Effector CD8-positive, alpha-beta T cell (primary cell): ENCODE measurements at places on chromosomes 7 and 10.

DNA sequence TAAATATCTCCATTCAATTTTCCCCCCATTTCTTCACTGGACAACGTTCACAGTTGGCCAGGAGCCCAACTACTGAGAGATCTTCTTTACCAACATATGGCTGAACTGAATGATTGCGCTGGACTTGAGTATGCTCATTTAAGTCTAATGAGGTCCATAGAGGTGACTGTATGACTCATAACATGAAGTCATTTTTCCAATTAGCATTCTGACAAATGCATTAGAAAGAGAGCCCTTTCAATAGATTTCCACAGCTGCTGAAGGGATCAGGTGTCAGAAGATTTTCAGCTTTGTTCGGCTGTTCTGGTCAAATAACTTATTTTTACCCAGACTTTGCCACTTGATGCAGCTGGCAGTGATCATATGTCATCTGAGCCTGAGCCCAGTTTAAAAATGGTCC, 438.0 kb downstream of the ETV1 start:
- no peak for DNase-seq

- DNase-seq: no peak
Measured at GRCh38 chr10:48655411-48656240, 29.0 kb upstream of the WDFY4 start.

DNA sequence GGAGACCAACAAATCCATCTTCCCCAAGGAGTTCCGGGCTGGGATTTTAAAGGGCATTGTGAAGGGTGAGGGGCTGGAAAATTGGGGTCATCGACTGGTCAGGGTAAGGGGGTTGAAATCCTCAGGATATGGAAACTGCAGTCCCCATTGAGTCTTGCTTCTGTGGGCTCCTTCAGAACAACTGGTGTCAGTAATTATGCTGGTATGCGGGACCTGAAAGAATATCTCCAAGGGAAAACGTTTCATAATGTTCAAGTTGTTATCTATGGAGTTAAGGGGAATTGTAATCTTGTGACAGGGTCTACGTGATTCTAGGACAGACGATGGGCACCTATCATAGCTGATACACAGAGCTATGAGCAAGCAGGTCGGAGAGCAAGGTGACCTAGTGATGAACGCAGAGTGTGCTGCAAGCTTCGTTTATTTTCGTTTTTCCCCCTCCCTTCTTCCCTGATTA, 494 bp upstream of the RHBDD2 start:
- DNase-seq: no peak

DNA sequence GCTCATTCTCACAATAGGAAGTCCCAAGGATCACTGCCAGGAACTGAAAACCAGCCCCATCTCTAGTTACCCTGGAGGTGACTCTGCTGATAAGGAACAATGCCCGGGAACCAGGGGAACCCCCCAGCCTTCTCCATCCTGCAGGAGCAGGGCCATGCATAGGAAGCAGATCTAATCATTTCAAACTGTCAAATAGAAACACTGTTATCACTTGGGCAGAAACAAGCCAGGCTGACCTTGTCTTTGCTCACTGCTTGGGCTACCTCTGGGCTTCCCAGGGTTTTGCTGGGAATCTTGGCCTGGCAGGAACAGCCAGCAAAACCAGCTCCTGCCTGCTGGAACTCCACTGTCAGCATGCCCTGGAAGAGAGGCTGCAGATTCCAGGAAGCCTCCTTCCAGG, 114.1 kb downstream of the RNF216 start:
- no peak for DNase-seq

DNA sequence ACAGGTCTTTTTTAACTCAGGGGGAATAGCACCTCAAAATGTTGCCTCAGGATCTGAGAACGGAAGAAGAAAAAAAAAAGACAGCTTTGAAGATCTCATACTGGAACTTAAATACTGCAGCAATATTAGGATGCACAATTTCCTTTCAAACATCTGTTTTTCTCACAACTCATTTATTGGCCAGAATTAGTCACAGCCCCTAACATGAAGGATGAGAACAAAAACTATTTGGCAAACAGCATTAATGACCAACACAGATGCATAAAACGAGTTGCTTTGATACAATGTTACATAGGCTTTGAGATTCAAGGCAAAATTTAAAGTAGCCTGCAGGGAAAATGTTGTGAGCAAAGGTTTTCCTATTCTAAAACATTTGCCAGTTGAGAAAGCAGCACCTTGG, 36.5 kb downstream of the JMJD1C start:
- no peak for DNase-seq

DNA sequence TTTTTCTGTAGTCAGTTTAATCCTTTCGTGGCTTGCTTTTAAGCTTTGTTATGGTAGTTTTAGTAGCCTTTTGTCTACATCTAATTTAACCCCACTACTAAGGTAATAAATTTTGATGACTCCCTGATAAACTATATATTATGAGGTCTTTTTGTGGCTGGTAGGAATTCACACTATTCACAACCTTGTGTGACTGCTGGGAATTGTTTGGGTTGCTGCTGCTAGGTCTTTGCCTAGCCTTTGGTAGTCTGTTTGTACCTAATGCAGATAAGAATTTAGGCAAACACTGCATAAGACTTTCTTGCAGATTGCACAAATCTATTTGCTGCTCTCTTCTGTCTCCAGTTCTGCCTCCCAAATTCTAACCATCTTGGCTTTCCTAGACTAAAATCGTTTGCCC, 58.3 kb downstream of the SHOC2 start:
- DNase-seq: no peak

- no peak for DNase-seq
Measured at GRCh38 chr10:132321726-132322125, 10.3 kb upstream of the LRRC27 start.

DNA sequence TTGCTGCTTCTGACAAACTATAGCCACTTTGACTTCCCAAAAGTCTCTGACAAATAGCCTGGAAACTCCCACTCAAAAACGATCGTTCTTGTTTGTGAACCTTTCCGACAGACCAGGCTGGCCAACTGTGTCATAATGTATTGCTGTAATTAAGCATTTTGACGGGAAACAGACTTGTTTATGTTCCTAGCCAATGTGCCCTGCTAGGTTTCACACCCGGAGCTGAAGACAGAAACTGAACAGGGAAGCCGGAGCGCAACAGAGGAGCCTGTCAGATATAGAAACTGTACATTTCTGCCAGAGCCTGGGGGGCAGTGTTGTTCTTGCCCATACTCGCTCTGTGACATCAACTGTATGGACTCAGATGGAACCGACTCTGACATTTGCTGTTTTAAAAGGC, 55.3 kb upstream of the C7orf33 start:
- DNase-seq: no peak

DNA sequence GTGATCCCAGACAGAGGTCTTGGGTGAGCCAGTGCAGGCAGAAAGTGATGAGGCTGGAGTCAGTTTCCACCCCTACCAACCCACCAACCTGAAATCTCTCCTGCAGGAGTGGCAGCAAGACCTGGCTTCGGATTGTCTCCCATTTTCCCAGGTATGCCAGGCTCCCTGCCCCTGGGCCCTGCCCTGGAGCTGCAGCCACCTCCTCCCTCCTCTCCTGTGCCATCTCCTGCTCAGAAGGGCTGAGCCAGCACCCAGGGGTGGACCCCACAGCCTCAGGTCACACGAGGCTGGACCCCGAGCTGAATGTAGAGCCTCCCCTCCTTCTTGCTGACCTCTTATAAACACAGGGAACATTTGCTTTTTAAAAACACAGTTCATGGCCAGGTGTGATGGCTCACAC, 17.0 kb upstream of the LIMK1 start:
- DNase-seq: no peak

- no peak for DNase-seq
Measured at GRCh38 chr10:37403776-37404175, 278.4 kb downstream of the ANKRD30A start.

DNA sequence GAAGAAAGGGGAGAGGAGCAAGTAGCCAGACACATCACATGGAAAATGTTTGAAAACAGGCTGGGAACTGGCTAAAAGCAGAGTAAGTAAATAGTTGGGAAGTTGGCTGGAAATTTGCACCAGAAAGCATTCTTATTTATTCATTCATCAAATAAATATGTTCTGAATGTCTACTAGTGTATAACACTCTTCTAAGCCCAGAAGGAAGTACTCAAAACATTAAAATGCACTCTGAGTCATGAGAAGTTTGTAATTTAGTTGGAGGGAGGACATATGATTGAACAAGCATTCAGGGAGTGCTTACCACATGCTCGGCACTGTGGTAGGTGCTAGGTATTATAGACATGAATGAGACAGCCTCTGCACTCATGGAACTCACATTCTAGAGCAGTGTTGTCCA, 37.0 kb upstream of the CNNM1 start:
- DNase-seq: no peak

DNA sequence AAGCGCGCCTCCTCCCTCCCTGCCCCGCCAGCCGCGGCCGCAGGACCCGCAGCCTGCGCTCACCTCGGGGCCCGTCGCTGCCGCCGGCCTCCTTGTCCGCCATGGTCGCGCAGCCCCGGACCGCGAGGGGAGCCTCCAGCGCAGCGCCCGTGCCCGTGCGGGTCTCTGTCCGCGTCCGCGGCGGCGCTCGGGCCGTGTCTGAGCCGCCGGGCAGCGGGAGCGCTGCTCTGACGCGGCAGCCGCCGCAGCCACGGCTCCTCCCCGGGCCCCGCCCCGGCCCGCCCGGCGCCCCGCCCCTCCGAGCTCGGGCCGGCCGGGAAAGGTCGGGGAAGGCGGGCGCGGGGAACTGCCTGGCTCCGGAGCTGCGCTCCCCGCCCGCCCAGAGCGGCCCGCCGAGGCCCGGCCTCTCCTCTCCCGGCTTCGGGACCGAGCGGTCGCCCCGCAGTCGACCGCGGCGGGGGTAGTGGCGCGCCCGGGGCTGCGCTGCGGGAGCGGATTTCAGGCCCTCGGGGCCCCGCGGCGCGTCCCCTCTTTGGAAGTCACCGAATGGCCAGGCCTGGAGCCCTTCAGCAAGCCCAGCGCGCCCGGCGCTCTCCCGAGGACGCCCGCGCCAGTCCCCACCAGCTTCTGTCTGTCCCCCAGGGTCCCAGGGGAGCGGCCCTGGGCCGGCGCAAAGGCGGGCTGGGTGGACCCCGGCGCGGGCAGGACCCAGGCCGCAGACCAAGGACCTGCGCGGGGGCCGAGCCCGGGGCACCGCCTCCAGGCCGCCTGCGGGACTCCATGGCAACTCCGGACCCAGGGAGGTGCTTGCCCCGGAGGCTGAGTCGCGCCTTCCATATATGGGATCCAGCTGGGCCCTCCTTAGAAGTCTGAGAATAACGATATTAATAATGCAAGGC, at the start of gene HSPA12A:
TSS of gene HSPA12A (minus strand) at position 200 of the 899 bp plus-strand sequence. CDS start at position 103, 97 bp downstream.
- DNase-seq: peak; percentile 11

DNA sequence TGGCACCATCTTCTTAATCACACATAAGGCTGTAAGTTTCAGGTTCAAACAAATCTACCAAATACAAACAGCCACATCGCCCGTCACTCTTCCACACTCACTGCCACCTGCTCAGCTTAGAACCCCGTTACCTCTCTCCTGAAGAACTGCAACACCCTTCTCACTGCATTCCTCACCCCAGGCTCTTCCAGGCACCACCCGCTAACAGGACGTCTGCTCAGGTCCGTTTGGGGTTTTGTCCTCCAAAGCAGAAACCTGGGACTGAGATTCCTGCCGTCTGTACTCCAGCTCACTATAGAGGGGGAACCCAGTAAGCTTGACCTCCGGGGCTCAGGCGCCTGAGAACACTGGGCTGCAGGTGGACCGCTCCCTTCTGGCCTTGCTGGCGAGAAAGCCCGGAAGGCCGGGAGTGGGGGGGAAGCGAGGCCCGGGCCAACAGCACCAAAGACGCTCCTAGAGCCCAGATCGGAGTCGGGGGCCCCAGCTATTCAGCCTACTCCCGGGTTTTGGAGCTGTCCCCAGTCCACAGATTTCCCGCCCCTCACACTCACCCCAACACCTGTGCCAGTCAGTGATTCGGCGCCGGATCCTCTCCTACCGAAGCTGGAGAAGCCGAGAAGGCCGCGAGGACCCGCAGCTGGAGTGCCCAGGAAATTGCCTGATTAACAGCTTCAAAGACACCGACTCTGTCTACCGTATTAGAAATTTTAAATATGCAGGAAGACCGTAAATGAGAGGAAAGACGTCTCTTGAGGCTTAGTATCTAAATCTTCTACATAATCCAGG, at the start of gene AP3M1:
TSS of gene AP3M1 (minus strand) at position 625 of the 786 bp plus-strand sequence. CDS start 12,449 bp downstream, outside the sequence.
- DNase-seq: peak; percentile 78

GRCh38 chr7:7565746-7566650, 686 bp upstream of the MIOS start:
- DNase-seq: no peak

- DNase-seq: no peak
Measured at GRCh38 chr7:44100458-44101302, 3.5 kb upstream of the AEBP1 start.

- no peak for DNase-seq
Measured at GRCh38 chr7:129167817-129168216, 20.6 kb upstream of the SMO start.

DNA sequence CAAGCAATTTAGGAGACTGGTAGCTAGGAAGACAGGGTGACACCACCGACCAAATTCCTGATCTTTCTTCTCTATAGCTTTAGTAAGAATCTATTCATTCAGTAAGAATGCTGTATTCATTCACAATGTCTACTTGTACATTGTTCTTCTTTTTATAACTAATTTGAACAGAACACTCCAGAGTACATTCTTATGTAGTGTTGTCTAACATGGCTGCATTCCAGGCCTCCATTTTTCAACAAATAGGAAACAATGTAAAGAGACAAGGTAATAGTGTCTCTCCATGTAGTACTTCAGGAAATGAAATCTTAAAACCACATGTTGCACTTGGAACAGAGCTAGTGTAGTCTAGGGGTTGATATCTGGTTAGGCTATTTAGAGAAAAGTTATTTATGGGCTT, 1.8 kb downstream of the VCL start:
- DNase-seq: no peak

- no peak for DNase-seq
Measured at GRCh38 chr10:14554491-14555205, 220.0 kb downstream of the FAM107B start.

- no peak for DNase-seq
Measured at GRCh38 chr10:120011359-120012130, 119.0 kb downstream of the SEC23IP start.

GRCh38 chr7:124700655-124701054, 64.9 kb downstream of the GPR37 start:
- DNase-seq: no peak

DNA sequence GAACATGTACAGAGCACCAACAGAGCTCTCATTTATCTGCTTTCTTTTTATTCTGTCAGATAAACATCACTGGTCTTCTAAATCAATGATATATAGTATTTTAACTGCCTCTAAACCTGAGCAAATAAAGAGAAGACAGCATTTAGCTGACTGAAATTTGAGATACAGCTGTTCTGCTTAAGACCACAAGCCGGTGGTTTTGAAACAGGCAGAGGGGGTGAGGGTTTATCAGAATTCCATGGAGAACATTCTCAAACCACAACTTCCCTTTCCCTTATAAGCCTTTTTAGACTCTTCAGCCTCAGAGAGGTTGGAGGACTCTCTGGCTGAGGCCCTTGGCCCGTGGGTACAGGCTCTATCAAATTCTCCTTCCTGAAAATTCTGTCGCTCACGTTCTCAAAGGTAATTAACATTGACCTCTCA, 87.4 kb upstream of the RSU1 start:
- DNase-seq: no peak

DNA sequence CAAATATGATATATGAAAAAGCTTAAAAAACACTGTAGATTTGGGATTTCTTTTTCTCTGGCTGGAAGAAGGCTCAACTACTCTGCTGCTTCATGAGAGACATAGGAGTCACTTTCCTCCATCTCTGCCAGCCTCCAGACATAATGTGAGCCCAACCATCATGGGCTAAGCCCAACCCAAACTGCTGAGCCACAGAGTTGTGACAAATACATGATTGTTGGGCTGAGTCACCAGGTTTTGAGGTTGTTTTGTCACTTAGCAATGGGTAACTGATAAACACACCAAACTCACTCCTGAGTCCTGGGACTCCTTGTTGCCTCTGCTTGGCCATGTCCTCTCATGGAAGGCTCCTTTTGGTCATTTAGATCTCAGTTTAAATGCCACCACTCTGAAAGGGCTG, 381.8 kb upstream of the FZD8 start:
- no peak for DNase-seq
